ENCODE measurements at places on chromosomes 7 and 10. TPM values are rescaled to one million over a fixed set of nuclear protein-coding genes. Genes with fewer than 3 reads are reported as not detected.

DNA sequence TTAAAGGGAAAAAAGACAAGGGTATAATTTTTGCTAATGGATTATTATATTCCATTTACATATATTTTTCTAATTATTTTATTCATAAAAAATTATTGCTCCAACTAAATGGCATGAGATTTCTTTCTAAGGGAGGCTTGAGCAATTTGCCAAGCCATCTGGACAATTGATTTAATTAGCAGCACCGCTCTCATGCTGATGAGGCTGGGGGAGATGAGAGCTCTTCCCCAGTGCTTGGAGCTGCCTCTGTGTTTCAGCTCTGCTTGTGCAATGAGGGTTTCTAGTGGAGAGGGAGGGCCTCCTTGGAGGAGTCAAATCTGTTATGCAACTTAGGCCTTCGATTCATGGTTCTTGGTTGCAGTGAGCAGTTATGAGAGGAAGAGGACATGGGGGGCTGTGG is 574.3 kb downstream of the TCERG1L start:
- DNase-seq: no peak

DNA sequence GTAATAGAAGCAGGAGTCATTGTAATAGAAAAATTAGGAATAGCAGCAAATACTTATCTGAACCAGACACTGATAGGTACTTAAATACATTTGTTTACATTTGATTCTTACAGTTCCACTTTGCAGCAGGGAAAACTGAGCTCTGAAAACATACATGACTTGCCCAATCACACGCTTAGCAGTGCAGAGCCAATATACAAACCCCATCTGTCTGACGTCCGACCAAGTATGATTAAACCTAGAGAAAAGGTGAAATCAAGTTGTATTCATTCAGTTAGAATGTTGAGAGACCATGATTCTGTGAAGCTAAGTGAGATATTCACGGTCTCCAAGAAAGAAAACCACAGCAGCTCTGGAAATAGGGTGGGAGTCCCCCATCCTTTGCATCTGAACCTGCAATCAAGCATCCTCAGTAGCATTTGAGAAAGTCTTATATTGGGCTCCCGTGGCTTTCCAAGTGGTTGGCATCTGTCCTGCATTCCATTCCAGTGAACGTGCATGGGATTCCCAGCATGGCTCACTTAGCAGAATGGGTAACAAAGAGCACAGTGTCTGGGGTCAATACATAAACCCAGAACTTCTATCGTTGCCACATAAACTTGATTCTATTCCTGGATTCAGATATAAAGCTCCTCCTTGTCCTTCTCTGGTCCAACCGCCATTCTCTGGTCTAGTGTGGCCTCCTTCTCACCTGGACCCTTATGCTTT is 148.7 kb upstream of the RSU1 start:
- no peak for DNase-seq

DNA sequence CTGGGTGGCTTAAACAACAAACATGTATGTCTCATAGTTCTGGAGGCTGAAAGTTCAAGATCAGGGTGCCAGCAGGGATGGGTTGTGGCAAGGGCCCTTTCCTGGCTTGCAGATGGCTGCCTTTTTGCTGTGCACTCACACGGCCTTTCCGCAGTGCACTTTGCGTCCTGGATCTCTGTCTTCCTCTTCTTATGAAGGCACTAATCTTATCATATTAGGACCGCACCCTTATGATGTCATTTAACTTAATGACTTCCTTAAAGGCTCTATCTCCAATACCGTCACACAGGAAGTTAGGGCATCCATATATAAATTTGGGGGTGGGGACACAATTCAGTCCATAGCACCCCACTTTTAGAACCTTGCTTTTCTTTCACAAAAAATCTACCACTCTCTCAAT is 255.2 kb downstream of the SNX13 start:
- DNase-seq: no peak

DNA sequence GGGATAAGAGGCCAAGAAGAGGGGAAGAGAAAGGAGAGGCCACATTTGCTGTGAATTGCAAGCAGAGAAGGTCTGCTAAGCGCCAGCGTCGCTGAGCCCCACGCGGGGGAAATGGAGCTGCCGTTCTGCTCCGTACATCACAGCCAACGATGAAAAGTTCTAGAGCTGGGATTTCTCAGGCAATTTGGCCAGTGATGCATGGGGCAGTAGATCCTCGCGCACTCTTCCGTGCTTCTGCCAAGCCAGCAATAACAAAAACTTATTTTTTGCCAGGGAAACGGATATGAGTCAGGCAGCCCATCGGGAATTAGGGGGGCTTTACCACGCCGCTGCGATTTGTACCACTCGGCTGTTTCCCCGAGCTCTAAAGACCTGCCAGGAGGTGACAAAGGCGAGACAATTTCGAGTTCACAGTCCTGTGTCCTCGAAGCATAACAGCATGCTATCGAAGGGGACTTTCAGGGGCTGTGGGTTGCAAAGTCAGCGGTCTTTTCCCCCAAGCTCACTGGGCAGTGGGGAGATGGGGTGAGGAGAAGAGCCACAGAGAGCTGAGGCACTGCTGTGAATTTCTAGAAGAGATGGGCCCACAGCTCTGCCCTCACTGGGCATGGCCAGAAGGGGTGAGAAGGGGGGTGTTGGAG is 30.0 kb upstream of the SLF2 start:
- peak; percentile 27 for DNase-seq

- no peak for DNase-seq
These were observed 9.0 kb upstream of the ARPC1B start for GRCh38 chr7:99365318-99366141.

DNA sequence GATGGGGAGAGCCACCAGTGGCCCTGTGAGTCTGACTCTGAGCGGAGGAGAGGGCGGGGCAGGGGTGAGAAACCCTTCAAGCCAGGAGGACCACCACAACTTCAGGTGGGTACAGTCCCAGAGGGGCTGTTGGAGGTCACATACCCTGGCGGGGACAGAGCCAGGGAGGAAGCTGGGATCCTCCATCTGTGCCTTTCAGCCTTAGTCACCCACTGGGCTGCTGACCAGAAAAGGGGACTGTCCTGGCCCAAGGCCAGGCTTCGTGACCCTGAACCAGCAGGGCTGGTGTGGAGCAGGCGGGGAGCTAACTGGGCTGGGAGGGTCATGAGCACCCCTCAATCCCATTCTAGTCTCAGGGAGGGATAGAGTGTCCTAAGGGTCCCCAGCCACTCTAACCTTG is 1.5 kb upstream of the CALHM3 start:
- no peak for DNase-seq

- DNase-seq: no peak
These were observed 16.0 kb downstream of the FZD1 start for GRCh38 chr7:91280185-91280584.

- DNase-seq: peak; percentile 64
These were observed 41.3 kb downstream of the ZNF467 start for GRCh38 chr7:149732111-149732561.

GRCh38 chr7:73703757-73704639 is 15.5 kb downstream of the STX1A start:
- peak; percentile 45 for DNase-seq

DNA sequence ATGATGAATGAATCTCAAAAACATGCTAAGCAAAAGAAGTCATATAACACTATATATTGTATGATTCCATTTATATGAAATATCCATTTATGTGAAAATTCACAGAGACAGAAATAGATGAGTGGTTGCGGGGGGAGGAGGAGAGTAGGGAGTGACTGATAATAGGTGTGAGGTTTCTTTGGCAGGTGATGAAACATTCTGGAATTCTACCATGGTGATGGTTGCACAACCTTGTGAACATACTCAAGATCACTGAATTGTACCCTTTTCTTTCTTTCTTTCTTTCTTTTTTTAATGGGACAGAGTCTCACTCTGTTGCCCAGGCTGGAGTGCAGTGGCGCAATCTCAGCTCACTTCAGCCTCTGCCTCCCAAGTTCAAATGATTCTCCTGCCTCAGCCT is 10.7 kb downstream of the SVOPL start:
- DNase-seq: no peak

DNA sequence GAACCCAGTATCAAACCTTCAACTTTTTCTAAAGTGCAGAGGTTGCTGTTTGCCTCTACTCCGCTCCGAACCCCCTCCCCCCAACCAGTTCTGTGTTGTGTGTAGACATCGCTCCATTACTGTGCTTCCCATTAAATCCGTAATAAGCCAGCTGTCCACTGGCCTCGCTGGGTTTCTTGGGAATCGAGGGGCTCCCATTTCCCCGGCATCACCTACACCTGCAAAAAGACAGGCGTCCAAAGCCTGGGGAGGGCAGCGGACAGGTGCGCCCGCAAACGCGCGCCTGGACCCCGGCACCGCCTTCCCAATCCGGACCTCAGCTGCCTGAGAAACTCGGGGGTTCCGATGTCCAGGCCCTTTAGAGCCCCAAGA is 631 bp downstream of the RTKN2 start:
- DNase-seq: no peak

GRCh38 chr10:102795453-102796406 is 41.5 kb downstream of the CYP17A1 start:
- DNase-seq: peak; percentile 37

DNA sequence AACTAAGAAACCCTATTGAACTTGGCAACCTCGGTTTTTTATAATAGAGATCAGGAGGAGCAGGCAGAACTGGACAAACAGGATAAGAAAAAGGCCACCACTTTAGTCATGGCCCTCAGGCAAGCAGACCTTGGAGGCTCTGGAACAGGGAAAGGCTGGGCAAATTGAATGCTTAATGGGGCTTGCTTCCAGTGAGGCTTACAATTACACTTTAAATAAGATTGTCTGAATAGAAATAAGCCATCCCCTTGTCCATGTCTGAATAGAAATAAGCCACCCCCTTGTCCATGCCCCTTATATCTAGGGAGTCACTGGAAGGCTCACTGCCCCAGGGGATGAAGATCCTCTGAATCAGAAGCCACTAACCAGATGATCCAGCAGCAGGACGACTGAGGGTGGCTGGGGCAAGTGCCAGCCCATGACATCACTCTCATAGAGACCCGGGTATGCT is 40.6 kb downstream of the AKR1B15 start:
- DNase-seq: no peak

DNA sequence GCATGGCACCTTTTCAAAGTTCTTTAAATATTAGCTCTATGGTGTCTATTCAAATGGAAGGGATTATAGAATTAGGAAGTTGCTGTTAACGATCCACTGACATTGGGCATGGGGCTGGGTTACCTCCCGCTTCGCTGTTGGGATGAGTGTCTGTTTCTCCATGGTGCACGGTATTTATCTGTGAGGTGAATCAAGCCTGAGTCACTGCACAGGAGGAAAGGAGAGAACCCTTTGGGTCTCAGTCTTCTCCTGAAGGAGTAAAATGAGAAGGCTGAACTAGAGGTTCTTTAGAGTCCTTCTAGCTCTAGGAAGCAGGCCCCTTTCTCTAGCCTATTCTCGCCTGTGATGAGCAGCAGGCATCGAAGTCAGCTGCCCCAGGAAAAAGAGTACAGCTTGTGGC is 7.3 kb downstream of the JCAD start:
- DNase-seq: no peak

GRCh38 chr7:117757440-117757839 is 115.8 kb downstream of the CTTNBP2 start:
- DNase-seq: no peak

GRCh38 chr7:96179837-96180236 is 142.1 kb downstream of the SLC25A13 start:
- DNase-seq: no peak

DNA sequence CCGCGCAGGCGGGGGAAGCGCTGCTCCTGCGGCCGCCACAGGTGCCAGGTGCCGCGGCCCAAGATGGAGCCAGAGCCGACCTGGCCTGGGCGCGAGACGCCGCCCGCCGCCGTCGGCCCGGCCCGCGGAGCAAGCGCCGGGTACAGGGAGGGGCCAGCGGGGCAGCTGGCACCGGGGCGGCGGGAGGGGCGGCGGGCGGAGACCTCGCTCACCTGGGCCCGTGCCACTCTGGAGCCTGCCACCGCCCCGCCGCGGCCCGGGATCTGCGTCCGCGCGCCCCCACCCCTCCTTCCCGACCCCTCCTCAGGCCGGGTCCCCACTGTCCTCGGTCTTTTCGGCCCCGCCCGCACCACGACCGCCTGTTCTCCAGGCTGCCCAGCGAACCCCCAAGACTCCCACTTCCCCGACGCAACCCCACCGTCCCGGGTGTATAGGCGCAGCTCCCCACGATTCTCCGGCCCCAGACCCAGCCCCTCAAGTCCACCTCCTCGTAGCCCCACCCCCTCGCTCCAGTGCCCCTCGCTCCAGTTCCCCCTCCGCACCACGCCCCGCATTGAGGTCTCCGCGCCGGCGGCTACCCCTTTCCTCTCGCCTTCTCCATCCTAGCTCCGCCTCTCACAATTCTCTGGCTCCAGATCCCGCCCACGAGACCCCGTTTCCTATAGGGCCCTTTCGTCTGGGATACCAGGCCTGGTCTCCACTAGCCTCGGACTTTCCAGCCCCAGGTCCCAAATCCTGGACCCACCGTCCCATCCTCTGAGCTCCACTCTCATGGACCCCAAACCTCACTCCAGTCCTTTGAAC is at the start of gene GPRIN2:
GPRIN2 (minus strand) TSS at position 144 of the 804 bp plus-strand sequence. CDS start 5,922 bp downstream, outside the sequence.
- peak; percentile 20 for DNase-seq

- no peak for DNase-seq
These were observed 78.7 kb downstream of the PTPRN2 start for GRCh38 chr7:158508802-158509385.

GRCh38 chr7:148485618-148486017 is 104.9 kb upstream of the C7orf33 start:
- DNase-seq: no peak

DNA sequence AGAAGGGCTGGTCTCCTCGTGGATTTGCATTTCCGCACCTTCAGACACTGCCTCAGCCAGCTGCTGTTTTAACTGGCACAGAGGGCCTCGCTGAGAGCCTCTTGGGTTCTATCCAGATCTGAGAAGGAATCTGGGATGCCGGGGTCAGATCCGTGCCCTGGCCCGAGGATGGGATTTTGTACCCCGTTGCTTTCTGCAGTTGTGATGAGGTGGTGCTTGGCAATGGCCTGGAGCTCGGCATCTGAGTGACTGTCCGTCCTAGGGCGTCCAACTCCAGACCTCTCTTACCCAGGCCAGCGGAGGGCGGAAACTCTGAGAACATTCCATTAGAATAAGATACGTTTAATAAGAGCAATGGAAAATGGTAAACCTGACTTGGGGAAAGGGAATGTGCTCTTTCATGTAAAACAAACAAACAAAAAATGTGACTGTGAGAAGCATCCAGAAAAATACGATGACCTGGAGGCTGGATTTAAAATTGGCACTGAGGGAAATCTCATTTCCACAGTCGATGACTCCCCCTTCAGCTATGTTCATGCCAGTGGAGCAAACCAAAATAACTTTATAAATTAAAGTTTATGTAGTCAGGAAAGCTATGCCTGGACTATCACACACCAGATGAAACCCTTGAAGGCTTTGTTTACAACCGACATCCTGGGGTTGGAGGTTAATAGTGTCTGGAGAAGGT is 39.6 kb downstream of the GRK5 start:
- no peak for DNase-seq

The BTRC gene
- total RNA-seq: 34.8 TPM

The GGCT gene
- total RNA-seq: 18.9 TPM

The BAMBI gene
- 15.4 TPM for total RNA-seq

The COL13A1 gene
- 2.5 TPM for total RNA-seq

The PLCE1 gene
- total RNA-seq: 11.2 TPM

The RNF32 gene
- total RNA-seq: not detected

The CHN2 gene
- total RNA-seq: 36.1 TPM

The SUMF2 gene
- total RNA-seq: 33.5 TPM

The SLC39A12 gene
- total RNA-seq: not detected

The SPDYE1 gene
- total RNA-seq: not detected

The XPNPEP1 gene
- total RNA-seq: 35.7 TPM

The CLDN15 gene
- 2.2 TPM for total RNA-seq

The CSGALNACT2 gene
- 7.1 TPM for total RNA-seq

The BUD23 gene
- 65.0 TPM for total RNA-seq

The KCNH2 gene
- total RNA-seq: 94.1 TPM

The WASHC2A gene
- 45.4 TPM for total RNA-seq

The ASB10 gene
- total RNA-seq: 35.4 TPM
